Lung (tissue), 17 donors: ENCODE measurements at places on chromosomes 4 and X.
A peak's percentile ranks its signal among the peaks of the same experiment; 100 is the strongest.

- H3K27me3 ChIP-seq = no peaks in the 10 kb centered on the region
- no peaks in the 10 kb centered on the region for H3K4me1 ChIP-seq
- DNase-seq = peak; percentile 92
- H3K27ac ChIP-seq = no peak overlapping the region
These were observed 77.6 kb downstream of the CCKAR start for GRCh38 chr4:26412381-26413372.

GRCh38 chr4:85028910-85029309 is 62.4 kb upstream of the WDFY3 start:
- DNase-seq = no peak
- H3K4me3 ChIP-seq = no peak overlapping the region
- H3K27me3 ChIP-seq = no peaks in the 10 kb centered on the region

- no peaks in the 10 kb centered on the region for H3K4me1 ChIP-seq
- H3K4me3 ChIP-seq = no peak overlapping the region
- no peaks in the 10 kb centered on the region for H3K27me3 ChIP-seq
- DNase-seq = no peak
- H3K27ac ChIP-seq = no peak overlapping the region
- no peaks in the 10 kb centered on the region for H3K36me3 ChIP-seq
These were observed 690.6 kb downstream of the DMD start for GRCh38 chrX:32520789-32521188.

GRCh38 chrX:39008549-39008948 is 207.3 kb downstream of the MID1IP1 start:
- H3K27ac ChIP-seq = no peak overlapping the region
- no peaks in the 10 kb centered on the region for H3K4me1 ChIP-seq
- no peak overlapping the region for H3K4me3 ChIP-seq
- DNase-seq = no peak
- peaks cover 8% of the 10 kb centered on the region for H3K27me3 ChIP-seq

GRCh38 chrX:2523911-2524310 is 23.1 kb upstream of the DHRSX start:
- H3K4me1 ChIP-seq = no peaks in the 10 kb centered on the region
- H3K27ac ChIP-seq = no peak overlapping the region
- H3K27me3 ChIP-seq = no peaks in the 10 kb centered on the region
- H3K4me3 ChIP-seq = no peak overlapping the region
- DNase-seq = no peak

- no peak for DNase-seq
- H3K27ac ChIP-seq = no peak overlapping the region
- peaks cover 2% of the 10 kb centered on the region for H3K4me1 ChIP-seq
- H3K27me3 ChIP-seq = no peaks in the 10 kb centered on the region
- no peak overlapping the region for H3K4me3 ChIP-seq
- no peaks in the 10 kb centered on the region for H3K36me3 ChIP-seq
These were observed 37.1 kb downstream of the SNX25 start for GRCh38 chr4:185246453-185246852.

- H3K4me1 ChIP-seq = no peaks in the 10 kb centered on the region
- no peak overlapping the region for H3K27ac ChIP-seq
- H3K4me3 ChIP-seq = no peak overlapping the region
- H3K36me3 ChIP-seq = no peaks in the 10 kb centered on the region
- no peaks in the 10 kb centered on the region for H3K27me3 ChIP-seq
These were observed 75.6 kb downstream of the ACOX3 start for GRCh38 chr4:8364848-8365350.
